HEK293T (cell line): ENCODE measurements at places on chromosomes 7 and 10.

GRCh38 chr7:7921830-7922229 is 46.8 kb upstream of the GLCCI1 start:
- no peak for DNase-seq

- DNase-seq: no peak
Observed at GRCh38 chr7:98956937-98957336, 78.6 kb downstream of the TRRAP start.

DNA sequence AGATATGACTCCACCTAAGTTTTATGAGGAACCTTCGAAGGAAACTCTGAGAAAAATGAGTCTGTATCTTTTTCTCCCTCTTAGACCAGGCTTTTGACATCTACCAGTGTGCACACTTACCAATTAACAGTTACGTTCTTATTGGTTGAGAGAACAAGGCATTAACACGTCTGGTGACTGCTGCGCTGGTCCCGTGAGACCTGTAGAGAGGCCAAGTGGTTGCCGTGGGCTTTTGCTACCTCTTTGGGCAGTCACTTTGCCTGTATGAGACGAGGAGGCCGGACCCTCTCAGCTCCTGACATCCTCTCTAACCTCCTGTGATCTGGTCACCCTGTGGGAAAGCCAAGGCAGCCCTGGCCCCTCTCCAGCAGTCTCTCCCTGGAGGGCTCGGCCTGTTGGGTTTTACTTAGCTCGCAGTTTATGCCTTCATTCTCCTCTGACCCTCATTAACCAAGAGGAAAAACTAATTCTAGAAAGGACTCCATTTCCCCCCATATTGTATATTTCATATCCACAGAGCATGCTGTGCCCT is 513.9 kb upstream of the GALNT17 start:
- DNase-seq: no peak

DNA sequence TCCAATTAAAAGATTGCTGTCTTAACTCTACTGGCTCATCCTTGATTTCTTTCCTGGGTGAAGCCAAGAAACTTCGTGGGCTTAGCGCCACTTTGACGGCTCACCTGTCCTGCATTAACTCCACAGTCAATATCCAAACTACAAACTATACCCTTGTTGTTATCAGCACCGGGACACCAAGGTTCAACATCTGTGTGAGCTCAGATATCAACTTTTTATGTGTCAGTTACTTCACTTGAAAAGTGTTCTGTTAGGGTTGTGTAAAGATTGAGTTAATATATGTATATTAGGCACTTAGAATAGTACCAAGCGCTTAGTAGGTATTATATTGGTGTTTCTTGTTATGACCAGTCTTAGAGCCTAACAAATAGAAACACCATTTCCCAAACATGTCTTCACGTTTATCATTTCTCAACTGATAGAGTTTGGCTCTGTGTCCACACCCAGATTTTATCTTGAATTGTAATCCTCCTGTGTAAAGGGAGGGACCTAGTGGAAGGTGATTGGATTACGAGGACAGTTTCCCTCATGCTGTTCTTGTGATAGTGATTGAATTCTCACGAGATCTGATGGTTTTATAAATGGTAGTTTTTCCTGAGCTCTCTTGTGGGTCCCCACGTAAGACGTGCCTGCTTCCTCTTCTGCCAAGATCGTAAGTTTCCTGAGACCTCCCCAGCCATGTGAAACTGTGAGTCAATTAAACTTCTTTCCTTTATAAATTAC is 19.0 kb upstream of the ST8SIA6 start:
- no peak for DNase-seq

DNA sequence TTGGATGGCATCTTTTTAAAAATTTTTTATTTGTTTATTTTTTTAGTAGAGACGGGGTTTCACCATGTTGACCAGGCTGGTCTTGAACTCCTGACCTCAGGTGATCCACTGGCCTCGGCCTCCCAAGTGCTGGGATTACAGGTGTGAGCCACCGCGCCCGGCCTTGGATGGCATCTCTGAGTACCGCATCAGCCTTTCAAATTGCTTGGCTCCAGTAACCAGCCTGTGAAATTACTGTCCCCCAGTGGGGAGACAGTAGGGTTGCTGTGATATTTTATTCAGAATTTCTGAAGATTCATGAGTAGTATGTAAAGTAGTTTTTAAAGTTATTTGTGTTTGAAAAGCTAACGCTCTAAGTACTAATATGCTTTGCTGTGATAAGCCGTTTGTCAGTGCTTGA is 1.2 kb downstream of the NUB1 start:
- no peak for DNase-seq

DNA sequence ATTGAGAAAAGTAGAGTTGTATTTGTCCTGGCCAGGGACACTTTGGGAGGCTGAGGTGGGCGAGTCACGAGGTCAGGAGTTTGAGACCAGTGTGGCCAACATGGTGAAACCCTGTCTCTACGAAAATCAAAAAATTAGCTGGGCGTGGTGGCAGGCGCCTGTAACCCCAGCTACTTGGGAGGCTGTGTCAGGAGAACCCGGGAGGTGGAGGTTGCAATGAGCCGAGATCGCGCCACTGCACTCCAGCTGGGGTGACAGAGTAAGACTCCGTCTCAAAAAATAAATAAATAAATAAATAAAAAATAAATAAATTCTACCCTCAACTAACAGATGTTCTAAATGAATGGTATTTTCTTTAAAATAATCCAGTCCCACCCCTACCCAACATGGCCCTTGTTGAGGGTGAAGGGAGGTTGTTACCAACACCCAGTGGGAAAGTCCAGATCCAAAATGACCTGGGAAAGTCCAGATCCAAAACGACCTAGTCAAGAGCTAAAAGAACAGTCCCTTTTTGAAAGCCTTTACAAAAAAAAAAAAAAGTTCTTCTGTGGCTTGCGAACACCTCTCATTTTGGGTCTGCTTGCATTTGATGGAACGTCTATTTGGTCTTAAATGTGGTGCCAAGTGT is 16.0 kb downstream of the MXI1 start:
- DNase-seq: no peak

GRCh38 chr7:115676080-115676479 is 354.5 kb downstream of the TFEC start:
- peak; percentile 36 for DNase-seq

GRCh38 chr7:116953906-116954838 is 871 bp downstream of the ST7 start:
- peak; percentile 52 for DNase-seq

DNA sequence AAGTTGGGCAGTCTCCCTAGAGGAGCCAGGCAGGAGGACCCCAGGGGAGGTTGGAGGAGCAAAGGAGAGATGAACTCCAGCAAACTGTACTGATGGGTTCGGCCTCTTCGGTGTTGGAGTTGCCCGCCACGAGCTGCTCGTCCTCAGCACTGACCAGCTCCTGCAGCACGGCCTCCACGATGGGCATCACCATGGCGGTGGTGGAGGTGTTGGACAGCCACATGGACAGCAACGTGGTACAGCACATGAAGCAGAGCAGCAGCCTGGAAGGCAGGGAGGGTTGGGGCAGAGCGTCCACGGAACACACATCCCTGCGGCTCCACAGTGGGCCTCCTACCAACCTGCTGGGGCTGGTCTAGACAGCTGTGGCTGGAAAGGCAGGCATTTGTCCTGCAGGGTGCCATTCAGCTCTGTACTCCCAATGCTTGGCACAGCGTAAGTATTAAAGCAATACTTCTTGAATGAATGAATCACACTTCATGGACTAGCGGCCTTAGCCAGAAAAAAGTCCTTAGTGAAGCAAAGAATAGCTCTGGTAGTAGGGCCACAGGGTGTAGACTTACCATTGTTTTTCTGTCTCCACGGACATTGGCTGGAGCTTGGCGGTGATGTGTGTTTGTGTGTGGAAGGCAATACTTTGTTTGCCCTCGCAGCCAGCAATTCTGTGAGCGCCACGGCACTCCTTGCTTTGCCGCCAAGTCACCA is 21.8 kb downstream of the SLC13A4 start:
- DNase-seq: no peak

- no peak for DNase-seq
Observed at GRCh38 chr7:76426246-76426645, 1.5 kb downstream of the ZP3 start.

GRCh38 chr10:16770141-16770540 is 47.1 kb downstream of the RSU1 start:
- no peak for DNase-seq

DNA sequence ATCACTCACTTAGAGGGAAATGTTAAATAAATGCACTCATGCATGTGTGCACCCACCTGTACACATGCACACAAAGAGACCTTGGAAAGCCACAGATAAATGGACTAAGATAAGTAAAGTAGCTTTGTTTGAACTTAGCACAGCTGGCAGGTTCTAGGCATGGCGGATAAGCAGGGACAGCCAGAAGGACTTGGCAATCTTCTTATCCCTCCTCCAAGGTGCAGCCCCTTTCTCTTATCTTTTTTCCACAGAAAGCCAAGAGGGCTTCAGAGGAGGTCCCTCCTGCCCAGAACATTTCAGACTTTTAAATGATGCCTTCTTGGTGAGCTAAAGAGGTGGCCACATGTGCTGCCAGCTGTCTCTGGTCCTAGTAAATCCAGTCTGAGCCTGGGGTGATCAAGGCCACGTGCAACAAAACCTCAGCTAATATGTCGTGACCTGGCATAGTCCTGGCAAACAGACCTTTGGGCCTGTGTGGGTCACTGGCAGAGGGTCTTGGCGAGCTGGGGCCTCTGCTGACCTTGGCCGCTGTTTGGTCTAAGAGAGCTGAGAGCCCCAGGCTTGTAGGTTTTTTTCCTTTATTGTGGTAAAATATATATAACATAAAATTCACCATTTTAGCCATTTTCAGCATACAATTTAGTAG is 43.2 kb upstream of the SLC35B4 start:
- DNase-seq: no peak

DNA sequence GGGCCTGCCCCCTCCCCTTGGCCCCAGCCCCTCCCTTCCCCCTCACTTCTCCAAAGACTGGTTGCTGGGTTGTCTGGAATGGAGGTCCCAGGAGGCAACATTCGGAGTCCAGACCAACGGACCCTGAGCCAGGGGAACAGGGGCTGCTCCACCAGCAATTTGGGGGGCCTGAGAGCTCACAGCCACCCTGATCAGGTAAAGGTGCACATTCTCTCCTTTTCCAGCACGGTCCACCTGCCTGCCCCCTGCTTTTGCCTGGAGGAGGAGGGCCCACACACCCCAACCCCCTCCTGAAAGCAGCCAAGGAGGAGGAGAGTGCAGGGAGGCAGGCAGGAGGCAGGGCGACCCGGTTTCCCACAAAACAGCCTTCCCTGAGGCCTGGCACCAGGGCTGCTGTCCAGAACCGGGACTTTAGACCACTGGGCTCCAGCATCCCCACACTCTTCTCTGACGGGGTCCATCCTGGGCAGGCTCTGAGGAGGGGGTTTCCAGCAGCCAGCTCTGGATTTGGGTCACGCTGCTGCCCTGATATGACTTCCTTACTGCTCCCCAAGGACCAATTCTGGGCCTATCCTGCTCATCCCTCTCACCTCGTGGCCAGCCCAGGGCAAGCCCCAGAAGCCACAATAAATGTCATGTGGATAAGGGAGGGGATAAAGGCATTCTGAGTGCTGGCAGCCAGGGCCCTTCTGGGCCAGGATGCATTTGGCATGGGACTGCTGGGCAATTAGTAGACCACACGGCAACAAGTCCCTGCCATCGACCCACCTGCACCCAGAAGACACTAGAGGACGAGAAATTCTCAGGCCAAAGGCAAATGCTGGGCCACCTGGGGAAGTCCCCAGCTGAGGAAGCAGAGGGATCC is 1.1 kb upstream of the CAMK2B start:
- DNase-seq: peak; percentile 5

DNA sequence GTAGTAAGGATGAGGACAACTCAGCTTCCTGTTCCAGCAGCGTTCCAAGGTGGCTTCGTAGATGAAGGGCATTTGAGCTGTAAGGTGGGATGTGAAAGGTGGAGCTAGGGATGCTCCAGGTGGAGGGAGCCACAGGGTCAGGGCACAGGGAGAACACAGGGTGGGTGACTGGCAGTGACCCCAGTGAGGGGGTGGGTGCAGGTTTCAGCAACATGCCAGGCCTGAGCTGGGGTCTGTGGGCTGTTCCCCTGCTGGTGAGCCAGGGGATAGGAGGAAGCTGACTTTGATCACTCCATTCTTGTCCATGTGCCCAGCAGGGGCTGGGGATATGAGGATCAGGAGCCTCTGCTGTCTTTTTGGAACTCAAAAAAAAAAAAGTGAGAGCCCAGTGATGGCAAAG is 33.2 kb downstream of the CDH23 start:
- peak; percentile 51 for DNase-seq

GRCh38 chr10:88908194-88908593 is 28.1 kb downstream of the STAMBPL1 start:
- DNase-seq: no peak

GRCh38 chr10:122336961-122337360 is 37.5 kb upstream of the PLEKHA1 start:
- DNase-seq: no peak

- DNase-seq: no peak
Observed at GRCh38 chr10:91745090-91745831, 53.0 kb upstream of the TNKS2 start.

- DNase-seq: no peak
Observed at GRCh38 chr7:101820703-101821102, 3.3 kb downstream of the CUX1 start.

DNA sequence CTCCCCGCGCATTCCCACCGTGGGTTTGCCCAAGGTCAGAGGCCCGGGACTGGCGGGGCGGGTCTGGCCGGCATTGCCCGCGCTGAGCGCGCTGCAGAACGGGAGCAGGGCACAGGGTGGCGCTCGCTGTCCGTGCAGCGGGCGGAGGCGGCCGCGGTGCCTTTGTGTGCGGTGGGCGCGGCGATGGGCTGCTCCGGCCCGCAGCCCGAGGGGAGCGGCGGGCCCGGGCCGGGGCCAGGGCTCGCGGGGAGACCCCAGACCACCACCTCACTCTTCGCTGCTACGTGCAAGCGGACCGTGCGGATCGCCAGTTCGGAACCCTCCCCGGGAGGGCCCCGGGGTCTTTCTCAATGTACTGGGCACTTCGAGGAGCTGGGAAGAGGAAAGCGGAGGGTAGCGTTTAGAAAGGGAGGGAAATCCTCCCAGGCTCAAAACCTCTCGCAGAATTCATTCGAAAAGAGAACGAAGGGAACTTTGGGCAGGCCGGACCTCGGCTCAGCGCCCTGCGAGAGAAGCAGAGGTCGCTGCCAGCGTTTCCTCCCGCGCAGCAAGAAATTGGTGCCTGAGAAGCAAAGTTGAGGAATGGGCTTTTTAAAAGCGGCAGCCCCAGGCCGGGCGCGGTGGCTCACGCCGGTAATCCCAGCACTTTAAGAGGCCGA is 8.5 kb downstream of the SP8 start:
- DNase-seq: peak; percentile 75

DNA sequence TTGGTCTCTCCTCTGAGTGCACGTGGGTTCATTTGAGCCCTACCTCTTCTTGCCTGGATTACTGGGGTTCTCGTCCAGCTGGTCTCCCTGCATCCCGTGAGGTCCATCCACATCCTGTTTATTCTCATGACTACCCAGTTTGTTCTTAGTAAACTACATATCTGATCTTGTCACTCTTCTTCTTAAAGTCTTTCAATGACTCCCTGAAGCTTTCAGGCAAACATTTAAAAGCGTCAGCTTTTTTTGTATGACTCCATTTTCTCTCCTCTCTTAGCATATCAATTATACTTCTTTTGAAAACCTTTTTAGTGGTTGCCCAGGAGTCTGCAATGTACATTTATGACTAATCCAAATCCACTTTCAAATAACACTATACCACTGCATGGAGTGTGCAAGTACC is 7.5 kb downstream of the SFXN2 start:
- DNase-seq: no peak

GRCh38 chr10:88386204-88386788 is 196.8 kb downstream of the RNLS start:
- no peak for DNase-seq

- no peak for DNase-seq
Observed at GRCh38 chr10:30774261-30774660, 144.7 kb upstream of the LYZL2 start.

GRCh38 chr10:89540420-89540949 is 5.1 kb upstream of the SLC16A12 start:
- DNase-seq: no peak
